ENCODE measurements at places on chromosomes 2 and 18.
A peak's percentile ranks its signal among the peaks of the same experiment; 100 is the strongest.

DNA sequence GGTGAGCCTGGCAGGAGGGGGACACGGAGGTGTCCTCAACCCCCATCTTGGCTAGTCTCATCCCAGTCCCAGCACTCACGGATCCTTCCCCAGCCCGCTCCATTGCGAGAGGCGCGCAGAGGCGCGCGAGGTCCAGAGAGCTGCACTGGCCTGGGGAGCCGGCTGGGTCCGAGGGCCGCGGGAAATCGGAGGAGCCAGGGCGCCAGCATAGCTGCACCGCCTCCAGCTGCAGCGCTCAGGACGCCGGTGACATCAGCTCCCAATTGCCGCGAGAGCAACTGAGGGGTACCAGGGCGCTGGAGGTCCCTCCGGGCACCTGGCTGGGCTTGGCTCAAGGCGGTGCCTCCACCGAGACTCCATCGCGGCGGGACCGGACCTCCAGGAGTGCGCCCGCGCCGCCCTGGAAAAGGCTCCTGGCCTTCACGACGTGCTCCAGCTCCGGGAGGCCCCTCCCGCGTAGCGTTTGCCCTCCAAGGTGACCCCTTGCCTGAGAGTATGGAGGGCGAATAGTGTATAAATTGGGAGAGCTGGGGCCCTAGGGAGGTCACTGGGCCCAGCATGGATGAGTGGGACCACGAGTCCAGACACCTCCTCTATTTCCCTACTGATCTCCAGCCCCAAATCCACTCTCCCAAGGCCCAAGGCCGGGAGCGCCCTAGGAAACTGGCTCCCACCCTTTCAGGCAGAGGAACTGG, 5.5 kb downstream of the RTKN start:
- no peak for DNase-seq

GRCh38 chr2:239381709-239382134, 19.1 kb downstream of the HDAC4 start:
- DNase-seq = peak; percentile 62

DNA sequence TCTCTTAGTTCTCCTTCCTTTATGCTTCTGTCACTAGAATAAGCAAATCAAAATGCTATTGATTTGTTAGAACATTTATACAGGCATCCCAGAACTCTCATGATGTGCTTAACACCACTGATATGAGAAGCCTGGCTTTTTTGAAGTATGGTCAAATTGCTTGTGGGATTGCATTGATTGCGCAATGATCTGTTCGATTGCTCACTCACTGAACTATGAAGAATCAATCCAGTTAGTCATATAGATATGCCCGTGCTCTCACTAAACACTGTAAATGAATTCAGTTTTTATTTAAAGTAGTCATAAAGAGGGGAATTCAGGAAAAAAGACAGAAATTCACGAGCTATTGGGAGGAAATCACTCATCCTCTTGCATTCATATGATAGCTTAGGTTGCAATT, 1237.8 kb downstream of the SUCLG1 start:
- no peak for DNase-seq

GRCh38 chr2:3667151-3667631, 9.2 kb downstream of the ALLC start:
- no peak for DNase-seq

DNA sequence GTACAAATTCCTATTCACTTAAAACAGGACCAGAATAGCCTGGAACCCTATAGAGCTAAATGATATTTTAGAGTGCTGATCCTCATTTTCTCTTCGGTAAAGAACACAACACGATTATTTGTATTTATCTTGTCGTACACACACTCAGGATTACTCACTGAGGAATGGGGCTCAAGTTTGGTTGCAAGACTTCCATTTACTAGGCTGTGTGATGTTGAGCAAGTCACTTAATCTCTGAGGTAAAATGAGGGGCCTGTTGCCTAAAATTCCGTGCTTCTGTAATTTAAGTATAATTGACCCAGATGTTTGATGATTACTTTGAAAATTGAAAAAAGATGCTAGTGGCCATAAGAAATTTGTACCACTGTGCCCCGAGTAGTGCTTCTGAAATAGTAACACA, 42.6 kb upstream of the MAP4K3 start:
- no peak for DNase-seq

Measured in frontal cortex (tissue), 4 donors.